Activated CD4-positive, alpha-beta memory T cell treated with anti-CD3 and anti-CD28 coated beads for 36 hours (primary cell): ENCODE measurements at places on chromosomes 5 and 9.
A peak's percentile ranks its signal among the peaks of the same experiment; 100 is the strongest.

- no peak overlapping the region for H3K27ac ChIP-seq
- peaks cover 11% of the 10 kb centered on the region for H3K27me3 ChIP-seq
- H3K4me1 ChIP-seq: no peaks in the 10 kb centered on the region
- no peak for DNase-seq
These were observed 148.5 kb downstream of the BNC2 start for GRCh38 chr9:16721972-16722371.

GRCh38 chr5:121834021-121834420 is 17.7 kb upstream of the FTMT start:
- H3K27ac ChIP-seq: no peak overlapping the region
- no peak overlapping the region for H3K4me3 ChIP-seq
- DNase-seq: no peak
- H3K27me3 ChIP-seq: no peaks in the 10 kb centered on the region

DNA sequence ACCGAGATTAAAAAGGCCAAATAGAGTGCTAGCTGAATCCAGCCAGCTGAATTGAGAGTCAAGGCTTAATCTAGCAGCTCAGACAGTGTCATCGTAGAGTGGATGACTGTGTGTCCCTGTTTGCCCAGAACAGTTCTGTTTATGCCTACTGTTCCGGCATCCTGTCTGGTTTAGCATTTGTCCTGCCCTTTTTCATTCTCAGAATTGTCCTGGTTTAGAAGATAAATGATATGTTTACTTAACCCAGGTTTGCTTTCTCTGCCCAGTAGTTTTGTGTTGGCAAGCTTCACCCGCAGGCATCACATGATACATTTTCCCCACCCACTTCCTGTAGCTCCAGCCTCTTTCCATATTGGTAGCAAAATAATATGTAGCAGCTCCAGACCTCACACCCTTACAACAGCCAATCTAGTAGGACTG is 41.3 kb upstream of the ZSWIM6 start:
- H3K4me1 ChIP-seq: peaks cover 5% of the 10 kb centered on the region
- no peak overlapping the region for H3K27ac ChIP-seq
- H3K36me3 ChIP-seq: no peaks in the 10 kb centered on the region
- H3K4me3 ChIP-seq: no peak overlapping the region
- no peak for DNase-seq
- H3K27me3 ChIP-seq: no peaks in the 10 kb centered on the region

DNA sequence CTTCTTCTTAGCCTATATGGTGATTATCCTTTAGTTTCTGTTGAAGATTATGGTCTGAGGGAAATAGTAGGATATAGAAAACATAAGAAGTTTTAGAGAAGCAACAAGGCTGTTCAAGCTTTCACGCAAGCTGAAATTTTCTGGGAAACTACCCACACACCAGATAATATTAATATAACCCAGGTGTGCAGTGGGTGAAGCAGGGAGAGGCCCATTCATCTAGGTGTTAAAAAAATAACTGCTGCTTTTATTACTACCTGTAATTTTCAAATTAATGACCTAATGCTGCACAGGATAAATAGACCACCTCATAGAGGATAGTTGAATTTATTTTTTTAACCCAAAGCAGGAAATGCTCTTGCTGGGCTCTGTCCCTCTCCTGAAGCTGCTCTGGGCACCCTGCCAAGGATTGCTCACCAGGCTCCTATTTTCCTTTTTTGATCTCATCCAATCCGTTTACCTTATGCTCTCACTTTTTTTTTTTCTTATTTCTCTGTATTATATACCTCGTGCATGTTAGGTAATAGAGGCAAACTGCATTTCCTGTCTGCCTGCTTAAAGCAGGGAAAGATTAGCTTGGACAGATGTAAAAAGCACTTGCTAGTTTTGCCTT is 124.3 kb upstream of the SLC12A2 start:
- no peak overlapping the region for H3K4me3 ChIP-seq
- no peaks in the 10 kb centered on the region for H3K27me3 ChIP-seq
- peaks cover 15% of the 10 kb centered on the region for H3K36me3 ChIP-seq
- peak; percentile 20 for DNase-seq
- H3K4me1 ChIP-seq: peaks cover 12% of the 10 kb centered on the region

DNA sequence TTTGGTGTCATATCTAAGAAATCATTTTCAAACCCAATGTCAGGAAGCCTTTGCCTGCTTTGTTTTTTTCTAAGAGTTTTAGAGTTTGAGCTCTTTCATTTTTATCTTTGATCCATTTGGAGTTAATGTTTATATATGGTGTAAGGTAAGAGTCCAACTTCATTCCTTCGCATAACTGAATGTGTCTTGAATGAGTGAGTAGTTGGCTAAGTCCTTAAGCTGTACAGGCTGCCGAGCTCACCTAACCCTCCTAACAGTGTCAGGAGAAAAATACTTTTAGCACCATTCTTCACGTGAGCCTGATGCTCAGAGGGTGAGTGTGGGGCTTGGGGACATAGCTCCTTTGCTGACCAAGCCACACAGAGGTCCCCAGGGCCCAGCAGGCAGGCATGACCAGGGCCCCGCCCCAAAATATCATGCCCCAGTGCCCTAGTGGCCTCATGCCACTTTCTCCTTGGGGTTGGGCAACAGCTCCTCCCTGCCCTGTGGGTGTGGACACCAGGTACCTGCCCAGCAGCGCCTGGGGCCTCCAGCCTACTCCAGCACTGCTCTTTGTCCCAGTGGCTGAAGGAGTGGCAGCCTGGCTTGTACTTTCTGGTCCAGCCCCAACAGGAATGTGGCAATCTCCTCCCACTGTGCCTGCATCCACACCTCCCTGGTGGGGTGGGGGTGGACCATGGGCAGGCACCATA is 17.2 kb downstream of the PPARGC1B start:
- H3K27ac ChIP-seq: no peak overlapping the region
- DNase-seq: no peak
- H3K27me3 ChIP-seq: no peaks in the 10 kb centered on the region
- H3K4me1 ChIP-seq: peaks cover 13% of the 10 kb centered on the region
- H3K4me3 ChIP-seq: no peak overlapping the region

GRCh38 chr9:137892424-137893191 is 15.0 kb downstream of the CACNA1B start:
- H3K4me3 ChIP-seq: no peak overlapping the region
- no peaks in the 10 kb centered on the region for H3K4me1 ChIP-seq
- DNase-seq: no peak
- no peaks in the 10 kb centered on the region for H3K36me3 ChIP-seq
- H3K27ac ChIP-seq: no peak overlapping the region

GRCh38 chr5:58778888-58779287 is 196.0 kb downstream of the RAB3C start:
- no peak overlapping the region for H3K4me3 ChIP-seq
- peaks cover 20% of the 10 kb centered on the region for H3K27me3 ChIP-seq
- no peak overlapping the region for H3K27ac ChIP-seq
- no peaks in the 10 kb centered on the region for H3K36me3 ChIP-seq

DNA sequence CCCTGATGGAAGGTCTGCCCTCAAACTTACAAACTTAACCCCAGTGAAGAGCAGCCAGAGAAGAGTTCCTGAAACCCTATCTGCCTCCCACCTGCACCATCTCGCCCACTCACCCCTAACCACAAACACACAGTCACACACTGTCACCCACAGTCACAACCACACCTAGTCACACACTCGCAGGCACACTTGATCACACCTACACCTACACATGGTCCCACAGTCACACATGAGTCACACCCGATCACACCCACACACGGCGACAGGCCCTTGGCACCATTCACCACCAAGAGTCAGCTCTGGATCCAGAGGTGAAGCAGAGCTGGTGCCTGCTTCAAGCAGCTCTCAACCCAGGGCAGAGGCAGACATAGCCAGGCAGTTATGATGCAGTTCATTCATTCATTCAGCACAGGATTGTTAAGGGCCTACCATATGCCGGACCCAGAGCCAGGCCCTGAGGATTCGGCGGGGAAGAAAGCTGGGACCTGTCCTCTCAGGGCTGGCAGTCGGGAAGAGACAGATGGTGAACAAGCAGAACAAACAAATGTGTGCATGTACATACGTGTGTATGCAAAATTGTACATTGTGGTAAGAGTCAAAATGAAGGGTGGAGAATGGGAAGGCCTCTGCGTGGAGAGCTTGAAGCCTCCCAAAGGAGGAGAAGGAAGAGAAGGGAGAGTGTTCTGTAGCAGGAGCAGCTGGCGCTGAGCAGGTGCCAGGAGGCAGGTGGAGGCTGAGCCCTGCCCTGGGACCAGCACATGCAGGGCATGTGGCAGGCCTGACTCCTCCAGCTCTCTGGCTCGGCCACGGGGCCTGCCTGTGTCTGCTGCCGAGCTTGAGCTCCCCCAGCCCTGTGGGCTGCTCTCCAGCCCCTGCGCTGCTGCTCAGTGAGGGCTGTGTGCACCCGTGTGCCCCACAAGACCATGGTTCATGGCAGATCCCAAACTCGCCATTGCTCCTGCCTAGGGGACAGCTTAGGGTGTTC is 6.4 kb downstream of the TSPAN17 start:
- H3K27me3 ChIP-seq: no peaks in the 10 kb centered on the region

DNA sequence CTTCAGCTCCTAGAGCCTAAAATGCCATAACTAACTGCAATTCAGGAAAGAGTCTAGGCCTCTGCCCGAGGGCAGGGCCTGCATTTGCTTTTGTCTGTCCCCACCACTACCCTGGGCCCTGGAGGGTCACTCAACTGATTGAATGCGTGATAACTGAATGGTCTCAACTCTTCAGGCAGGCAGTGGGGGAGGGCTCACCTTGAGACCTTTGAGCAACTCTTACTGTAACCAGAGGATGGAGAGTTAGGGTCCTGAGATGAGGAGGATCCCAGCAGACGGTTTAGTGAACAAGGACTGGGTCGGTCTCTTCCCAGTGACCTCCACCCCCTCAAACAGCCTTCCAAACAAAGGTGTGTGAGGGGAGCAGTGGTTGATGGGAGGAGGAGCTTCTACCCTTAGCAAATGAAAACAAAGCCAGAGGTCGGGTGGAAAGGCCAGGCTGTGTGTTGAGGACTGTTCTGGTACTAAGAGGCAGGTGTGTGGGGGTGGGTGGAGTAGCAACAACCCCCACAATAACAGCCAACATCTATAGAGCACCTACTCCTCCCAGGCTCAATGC is 59.4 kb downstream of the CXXC5 start:
- no peak overlapping the region for H3K4me3 ChIP-seq
- H3K27me3 ChIP-seq: peaks cover 12% of the 10 kb centered on the region
- peaks cover 12% of the 10 kb centered on the region for H3K4me1 ChIP-seq

GRCh38 chr5:112694853-112695709 is 42.6 kb upstream of the APC start:
- H3K27me3 ChIP-seq: peaks cover 19% of the 10 kb centered on the region
- no peak overlapping the region for H3K4me3 ChIP-seq

- H3K4me3 ChIP-seq: peak overlapping the region; percentile 77
- peaks cover 20% of the 10 kb centered on the region for H3K36me3 ChIP-seq
- no peaks in the 10 kb centered on the region for H3K27me3 ChIP-seq
- H3K4me1 ChIP-seq: peaks cover 59% of the 10 kb centered on the region
- DNase-seq: peak; percentile 67
These were observed 72.0 kb downstream of the ANKRD33B start for GRCh38 chr5:10635867-10636350.

DNA sequence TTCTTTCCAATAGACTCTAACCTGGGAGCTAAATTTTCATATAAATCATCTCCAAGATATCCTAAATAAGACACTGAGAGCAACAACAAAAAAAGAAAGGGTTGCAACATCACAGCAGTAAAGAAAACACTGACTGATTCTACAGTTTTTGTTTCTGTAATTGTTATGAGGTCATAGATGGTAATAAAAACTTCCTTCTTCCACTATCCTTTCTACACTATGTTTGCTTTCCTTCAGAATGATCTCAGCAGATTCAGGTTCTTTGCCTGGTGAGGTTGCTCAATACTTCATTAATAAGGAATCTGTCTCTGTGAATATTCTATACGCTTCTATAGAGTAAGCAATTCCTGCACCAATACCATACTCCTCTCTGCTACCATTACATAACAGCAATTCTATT is 835.6 kb upstream of the GRAMD2B start:
- H3K36me3 ChIP-seq: no peaks in the 10 kb centered on the region
- H3K4me3 ChIP-seq: no peak overlapping the region
- H3K4me1 ChIP-seq: no peaks in the 10 kb centered on the region
- no peak overlapping the region for H3K27ac ChIP-seq

- H3K4me3 ChIP-seq: no peak overlapping the region
- no peaks in the 10 kb centered on the region for H3K27me3 ChIP-seq
- no peaks in the 10 kb centered on the region for H3K36me3 ChIP-seq
- no peaks in the 10 kb centered on the region for H3K4me1 ChIP-seq
- no peak for DNase-seq
- H3K27ac ChIP-seq: no peak overlapping the region
These were observed 414.0 kb downstream of the ELAVL2 start for GRCh38 chr9:23412046-23412445.

DNA sequence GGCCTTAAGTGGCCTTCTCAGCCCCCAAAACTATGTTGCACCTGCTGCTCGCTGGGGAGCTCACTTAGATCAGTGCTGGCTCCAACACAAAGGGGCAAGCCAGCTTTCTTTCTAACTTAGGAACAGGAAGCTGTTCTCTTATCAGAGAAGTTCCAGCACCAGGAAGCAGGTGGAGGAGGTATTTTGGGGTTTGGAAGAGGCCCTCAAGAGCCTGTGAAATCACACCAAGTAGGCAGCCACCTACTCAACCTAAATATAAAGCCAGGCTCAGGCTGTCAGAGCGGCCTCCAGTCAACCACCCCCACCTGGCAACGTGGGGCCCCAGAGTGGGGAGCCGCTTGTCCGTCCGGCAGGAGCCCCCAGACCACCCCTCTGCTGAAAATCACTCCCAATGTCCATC is 152.8 kb downstream of the OLFM1 start:
- H3K27ac ChIP-seq: no peak overlapping the region
- H3K4me3 ChIP-seq: no peak overlapping the region
- no peak for DNase-seq
- H3K36me3 ChIP-seq: no peaks in the 10 kb centered on the region

GRCh38 chr5:113230711-113231652 is 203.8 kb downstream of the TSSK1B start:
- H3K27me3 ChIP-seq: peaks cover 2% of the 10 kb centered on the region
- no peaks in the 10 kb centered on the region for H3K4me1 ChIP-seq
- H3K36me3 ChIP-seq: no peaks in the 10 kb centered on the region
- H3K27ac ChIP-seq: no peak overlapping the region
- no peak overlapping the region for H3K4me3 ChIP-seq
- DNase-seq: no peak

DNA sequence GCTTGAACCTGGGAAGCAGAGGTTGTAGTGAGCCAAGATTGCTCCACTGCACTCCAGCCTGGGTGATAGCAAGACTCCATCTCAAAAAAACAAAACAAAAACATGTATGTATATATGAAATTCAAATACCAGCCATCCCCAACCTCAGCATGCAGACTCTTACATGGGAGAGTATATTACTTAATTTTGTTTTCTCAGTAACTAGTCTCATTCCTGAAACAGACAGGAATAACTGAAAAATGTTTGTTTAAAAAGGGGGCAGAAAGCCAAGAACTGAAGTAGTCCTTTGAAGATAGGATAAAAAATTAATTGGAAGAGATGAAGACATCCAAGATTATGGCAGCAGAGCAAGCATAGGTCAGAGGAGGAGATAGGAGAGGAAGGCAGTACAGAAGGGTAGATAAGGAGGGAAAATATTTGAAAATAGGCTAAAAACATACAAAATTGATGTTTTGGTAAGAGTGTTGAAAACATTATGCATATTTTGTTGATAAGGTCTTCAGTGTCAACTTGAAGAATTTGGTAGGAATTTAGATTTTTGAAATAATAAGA is 309.9 kb downstream of the MAT2B start:
- H3K4me3 ChIP-seq: no peak overlapping the region
- no peak for DNase-seq
- H3K27ac ChIP-seq: no peak overlapping the region
- no peaks in the 10 kb centered on the region for H3K4me1 ChIP-seq
- no peaks in the 10 kb centered on the region for H3K27me3 ChIP-seq

GRCh38 chr5:38286002-38286401 is 27.6 kb downstream of the EGFLAM start:
- H3K36me3 ChIP-seq: no peaks in the 10 kb centered on the region
- H3K27ac ChIP-seq: no peak overlapping the region
- no peak overlapping the region for H3K4me3 ChIP-seq
- peaks cover 2% of the 10 kb centered on the region for H3K27me3 ChIP-seq
- no peak for DNase-seq
